Activated T-helper 2 cell treated with anti-CD3 and anti-CD28 coated beads, Interferon-gamma antibody, Interleukin-2, Interleukin-4, amounts not matched to agents 10 μg/mL and 5 μg/mL and 100 μg/mL, durations not matched to agents 14 hours and 24 hours and 36 hours (primary cell): ENCODE measurements at places on chromosomes 3 and 15. TPM values are rescaled to one million over a fixed set of nuclear protein-coding genes. Genes with fewer than 3 reads are reported as not detected.

The VILL gene
- 11.8 and 12.8 TPM in 2 replicates for total RNA-seq

DNA sequence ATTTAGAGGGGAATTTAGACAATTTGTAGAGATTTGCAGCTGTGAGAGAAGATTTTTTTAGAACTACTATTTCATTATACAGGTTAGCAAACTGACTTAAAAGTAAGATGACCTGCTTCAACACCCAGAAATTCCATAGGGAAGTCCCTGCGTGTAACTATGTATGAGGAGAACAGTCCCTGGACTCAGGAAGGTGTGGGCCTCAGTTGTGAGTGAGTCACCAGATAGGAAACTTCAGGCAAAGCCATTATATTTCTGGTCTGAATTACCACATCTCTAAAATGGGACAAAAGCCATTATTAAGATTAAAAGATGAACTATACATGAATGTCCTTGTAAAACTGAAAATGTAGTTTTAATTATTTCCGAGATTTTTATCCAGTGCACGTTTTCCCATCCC is 488.3 kb upstream of the GOLIM4 start:
- DNase-seq = no peak

The NR2E3 gene
- not detected in 2 replicates for total RNA-seq

- DNase-seq = no peak
Measured at GRCh38 chr3:19940643-19941042, 6.3 kb upstream of the RAB5A start.

- no peak for DNase-seq
Measured at GRCh38 chr3:118436697-118437262, 597.9 kb downstream of the IGSF11 start.

DNA sequence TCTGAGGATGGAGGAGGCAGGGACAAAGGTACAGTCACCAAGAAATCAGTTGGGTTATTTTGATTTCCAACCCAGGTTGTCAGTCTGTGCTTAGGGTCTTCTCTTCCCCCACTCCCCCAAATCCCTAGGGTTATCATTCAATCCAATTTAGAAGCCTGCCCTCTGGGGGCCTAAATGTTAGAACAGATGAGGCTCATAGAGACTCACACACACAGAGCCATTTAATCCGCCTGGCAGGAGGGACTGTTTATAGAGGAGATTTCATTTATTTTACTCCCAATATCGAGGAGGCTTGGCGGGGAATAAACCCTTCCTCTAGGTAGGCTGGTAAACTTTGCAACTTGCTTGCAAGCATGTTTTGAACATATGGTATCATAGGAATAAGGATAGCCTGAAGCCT is 52.8 kb downstream of the RHCG start:
- no peak for DNase-seq

The CFAP20DC gene
- 1.5 and 1.6 TPM in 2 replicates for total RNA-seq

GRCh38 chr3:156382458-156383346 is 172.2 kb downstream of the SSR3 start:
- DNase-seq = no peak

DNA sequence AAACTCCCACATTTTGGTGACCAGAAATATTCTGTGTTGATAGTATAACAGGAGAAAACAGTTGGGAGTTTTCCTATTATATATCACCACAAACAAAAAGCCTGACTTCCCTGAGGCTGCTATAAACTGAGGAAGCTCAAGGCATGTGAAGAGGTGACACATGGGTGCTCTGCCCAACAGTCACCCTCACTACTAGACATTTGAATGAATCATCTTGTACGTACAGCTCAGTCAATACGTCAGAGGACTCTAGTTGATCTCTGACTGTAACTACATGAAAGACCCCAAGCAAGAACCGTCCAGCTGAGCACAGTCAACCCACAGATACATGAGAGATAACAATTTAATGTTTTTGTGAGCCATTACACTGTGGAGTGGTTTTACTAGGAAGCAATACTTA is 338.3 kb upstream of the ATP11B start:
- no peak for DNase-seq

DNA sequence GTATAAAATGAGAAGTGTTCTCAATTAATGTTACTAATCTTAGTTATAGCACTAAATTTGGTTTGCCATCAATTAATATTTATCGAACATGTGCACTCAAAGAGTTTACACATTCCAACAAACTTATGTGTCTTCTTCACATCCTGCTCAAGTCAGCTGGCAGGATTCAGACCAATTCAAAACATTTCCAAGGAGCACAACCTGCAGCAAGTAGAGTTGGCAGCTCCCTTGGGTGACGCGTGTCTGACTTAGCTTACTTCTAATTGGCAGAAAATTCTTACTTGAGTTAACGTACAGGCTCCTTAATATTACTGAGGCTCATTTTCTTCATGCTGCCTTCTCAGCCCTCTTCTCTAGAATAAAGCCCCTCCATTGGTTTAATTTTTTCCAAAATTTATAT is 110.4 kb upstream of the PFN2 start:
- DNase-seq = no peak

GRCh38 chr3:11077466-11077865 is 76.8 kb upstream of the HRH1 start:
- DNase-seq = no peak

GRCh38 chr15:96046620-96047240 is 283.8 kb upstream of the NR2F2 start:
- DNase-seq = no peak

DNA sequence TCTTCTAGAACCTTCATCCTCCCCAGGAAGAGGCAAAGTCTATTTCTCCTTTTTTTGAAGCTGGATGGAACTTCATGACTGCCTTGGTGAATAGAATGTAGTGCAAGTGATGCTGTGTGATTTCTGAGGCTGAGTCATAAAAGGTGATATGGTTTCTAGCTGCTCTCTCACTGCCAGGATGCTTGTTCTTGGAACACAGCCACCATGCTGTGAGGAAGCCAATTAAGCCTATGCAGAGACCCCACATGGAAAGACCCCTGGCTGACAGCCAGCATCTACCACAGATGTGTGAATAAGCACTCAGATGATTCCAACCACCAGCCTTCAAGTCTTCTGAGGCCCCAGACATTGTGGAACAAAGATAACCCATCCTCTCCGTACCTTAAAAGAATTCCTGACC is 57.0 kb downstream of the ISL2 start:
- DNase-seq = no peak

The IQCH gene
- total RNA-seq = 0.68 and 1.7 TPM in 2 replicates

The LTK gene
- 0.18 and 0.25 TPM in 2 replicates for total RNA-seq

The TUSC7 gene
- total RNA-seq = not detected in 2 replicates

DNA sequence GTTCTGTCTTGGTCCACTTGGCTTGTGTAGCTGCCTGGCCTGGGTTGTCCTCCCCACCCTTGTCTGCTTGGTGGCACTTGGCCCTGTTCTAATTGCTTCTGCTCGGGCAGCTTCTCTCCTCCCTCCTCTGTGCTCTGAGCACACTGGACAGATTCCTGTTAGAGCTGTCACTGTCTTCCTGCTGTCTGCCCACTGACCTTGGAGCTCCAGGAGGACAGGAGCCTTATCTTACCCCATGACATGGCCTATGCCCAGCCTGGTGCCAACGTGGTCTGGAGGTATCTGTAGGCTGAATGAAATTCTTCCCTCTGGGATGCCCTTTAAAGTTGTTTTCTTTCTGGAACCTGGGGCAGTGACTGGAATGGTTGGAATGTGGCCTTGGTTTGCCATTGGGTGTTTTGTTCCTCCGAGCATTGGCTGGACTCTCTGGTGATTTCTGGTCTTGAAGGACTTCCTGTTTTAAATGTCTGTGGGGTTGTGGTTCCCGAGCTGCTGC is 94.1 kb downstream of the FAM43A start:
- DNase-seq = no peak

- no peak for DNase-seq
Measured at GRCh38 chr3:85370341-85370740, 411.6 kb downstream of the CADM2 start.

DNA sequence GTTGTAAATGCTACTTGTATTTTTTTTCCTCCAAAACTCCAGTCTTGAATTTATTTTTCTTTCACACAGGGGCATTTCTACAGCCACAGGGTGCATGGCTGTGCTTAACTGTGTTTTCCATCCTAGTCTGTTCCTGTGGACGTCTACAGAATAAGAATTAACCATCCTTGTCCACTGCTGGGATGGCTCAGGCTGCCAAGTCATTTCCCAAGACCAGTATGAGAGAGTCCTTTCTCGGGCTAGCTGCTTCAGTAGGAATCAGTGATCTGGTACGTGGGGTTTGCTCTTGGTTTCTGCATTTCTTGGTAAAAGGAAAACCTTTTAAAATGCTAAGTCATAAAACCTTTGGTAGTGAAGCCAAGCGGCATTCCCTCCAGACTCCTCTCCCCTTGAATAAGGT is 29.8 kb downstream of the CHDH start:
- DNase-seq = no peak

- no peak for DNase-seq
Measured at GRCh38 chr15:62118520-62119226, 46.4 kb downstream of the C2CD4B start.

DNA sequence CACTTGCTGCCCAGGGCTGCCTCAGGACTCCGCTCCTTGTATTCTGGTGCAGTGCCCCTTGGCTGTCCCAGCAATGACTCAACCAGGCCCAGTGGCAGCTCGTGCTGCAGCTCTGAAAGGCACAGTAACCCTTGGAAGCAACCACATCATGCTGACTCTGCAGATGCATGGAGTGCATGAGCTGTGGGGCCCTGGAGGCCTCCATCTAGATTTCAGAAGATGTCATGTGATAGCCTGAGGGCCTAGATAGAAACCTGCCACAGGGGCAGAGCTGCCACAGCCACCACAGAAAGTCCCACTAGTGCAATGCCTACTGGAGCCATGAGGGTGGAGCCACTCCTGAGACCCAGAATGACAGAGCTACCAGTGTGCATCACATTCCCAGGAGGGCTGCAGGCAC is 117.1 kb upstream of the SMAD3 start:
- no peak for DNase-seq

DNA sequence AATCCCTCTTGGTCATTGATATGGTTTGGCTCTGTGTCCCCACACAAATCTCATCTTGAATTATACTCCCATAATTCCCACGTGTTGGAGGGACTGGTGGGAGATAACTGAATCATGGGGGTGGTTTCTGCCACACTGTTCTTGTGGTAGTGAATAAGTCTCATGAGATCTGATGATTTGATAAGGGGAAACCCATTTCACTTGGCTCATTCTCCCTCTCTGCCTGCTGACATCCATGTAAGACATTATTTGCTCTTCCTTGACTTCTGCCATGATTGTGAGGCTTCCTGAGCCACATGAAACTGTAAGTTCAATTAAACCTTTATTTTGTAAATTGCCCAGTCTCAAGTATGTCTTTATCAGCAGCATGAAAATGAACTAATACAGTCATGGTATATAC is 106.9 kb upstream of the UBP1 start:
- no peak for DNase-seq

GRCh38 chr3:192685801-192686200 is 41.5 kb downstream of the FGF12 start:
- DNase-seq = no peak

GRCh38 chr3:161409069-161409468 is 37.8 kb upstream of the SPTSSB start:
- DNase-seq = no peak

- no peak for DNase-seq
Measured at GRCh38 chr3:147089286-147089685, 317.1 kb downstream of the ZIC4 start.

DNA sequence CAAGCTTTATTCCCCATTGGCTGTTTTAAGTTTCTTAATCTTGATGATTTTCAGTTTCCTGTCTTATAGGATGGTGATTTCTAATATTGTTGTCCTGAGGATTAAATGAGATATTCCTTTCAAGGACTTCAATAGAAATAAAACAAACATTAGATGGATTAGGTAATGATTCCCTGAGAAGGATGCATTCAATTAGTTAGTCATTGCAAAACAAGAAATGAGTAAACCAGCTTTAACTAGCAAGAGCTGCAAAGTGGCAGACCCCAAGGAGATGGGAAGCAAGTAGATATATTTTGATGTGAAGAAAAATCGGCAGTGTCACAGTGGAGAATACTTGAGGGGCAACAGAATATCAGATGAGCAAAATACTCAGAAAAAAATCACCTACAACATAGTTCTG is 849.1 kb downstream of the TUSC7 start:
- no peak for DNase-seq

The CHRNA3 gene
- not detected in 2 replicates for total RNA-seq
